ENCODE measurements at places on chromosomes 2 and 18.

DNA sequence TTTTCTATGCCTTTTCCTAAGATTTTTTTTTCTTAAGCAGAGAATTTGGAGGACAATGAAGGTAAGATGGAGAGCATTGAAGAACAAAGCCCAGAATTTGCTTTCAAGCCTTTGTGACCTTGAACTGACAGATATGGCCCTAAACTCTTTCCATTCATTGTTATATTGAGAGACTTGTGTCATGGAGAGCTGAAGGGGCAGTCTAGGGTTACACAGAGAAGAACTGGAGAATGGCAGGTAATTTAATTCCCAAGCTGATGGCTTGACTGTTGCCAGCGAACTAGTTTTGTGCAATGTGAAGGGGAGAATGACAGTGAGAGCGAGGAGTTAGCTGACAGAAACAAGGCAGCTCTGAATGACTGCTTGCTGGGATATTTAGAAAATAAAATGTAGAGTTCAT is 1344.2 kb downstream of the LRP1B start:
- no peak for DNase-seq

DNA sequence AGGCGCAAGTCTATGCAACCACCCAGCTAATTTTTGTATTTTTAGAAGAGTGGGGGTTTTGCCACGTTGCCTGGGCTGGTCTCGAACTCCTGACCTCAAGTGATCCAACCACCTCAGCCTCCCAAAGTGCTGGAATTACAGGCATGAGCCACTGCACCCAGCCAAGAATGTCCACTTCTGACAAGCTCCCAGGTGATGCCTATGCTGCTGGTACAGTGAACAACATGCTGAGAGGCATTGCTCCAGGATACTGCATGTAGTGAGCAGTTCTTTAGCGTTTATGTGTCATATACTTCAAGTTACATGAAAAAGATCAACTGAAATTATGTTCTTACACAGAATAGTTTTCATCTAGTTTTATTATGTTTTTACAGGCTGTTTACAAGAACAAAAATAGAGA is 17.2 kb upstream of the ELAC1 start:
- no peak for DNase-seq

DNA sequence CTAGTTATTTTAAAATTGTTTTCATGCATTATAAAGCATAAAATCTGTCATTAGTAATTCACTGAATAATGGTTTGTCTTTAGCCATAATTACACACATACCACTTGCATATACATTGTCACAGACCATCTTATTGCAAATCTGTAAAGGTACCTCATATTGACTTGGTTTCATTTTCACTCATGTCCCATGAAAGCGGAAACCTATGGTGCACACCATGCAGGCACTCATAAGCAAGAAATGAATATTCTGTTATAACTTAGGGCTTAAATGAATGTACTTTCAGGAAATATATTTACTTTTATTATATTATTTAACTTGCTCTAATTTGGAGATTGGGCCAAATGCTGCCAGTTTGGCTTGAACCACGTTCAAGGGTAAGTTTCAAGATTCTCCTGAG is 29.2 kb upstream of the STK17B start:
- DNase-seq, result no peak

DNA sequence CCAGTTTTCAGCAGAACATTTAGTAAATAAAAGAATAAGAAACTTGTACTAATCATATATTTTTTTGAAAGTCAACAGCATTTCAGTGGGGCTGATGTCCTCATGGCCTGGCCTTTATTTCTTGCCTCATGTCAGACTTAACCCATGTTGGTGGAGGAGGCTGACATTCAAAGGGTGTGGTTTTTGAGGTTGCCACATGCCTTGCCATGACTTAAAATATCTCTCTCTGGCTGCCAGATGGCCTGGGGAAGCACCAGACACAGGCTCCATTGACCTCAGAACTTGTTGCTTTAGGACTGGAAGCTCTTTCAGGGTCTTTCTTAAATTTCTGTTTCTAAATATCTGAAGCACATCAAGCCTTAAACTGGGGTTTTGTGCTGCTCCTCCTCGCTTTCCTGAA is 32.5 kb upstream of the CD28 start:
- DNase-seq, result no peak

- DNase-seq, result no peak
Measured at GRCh38 chr2:119219873-119220272, 3.8 kb upstream of the STEAP3 start.

GRCh38 chr2:112836695-112837117 is at the start of gene IL1B:
IL1B (minus strand) TSS chr2:112836779; CDS start chr2:112836229, 550 bp downstream.
- DNase-seq, result no peak

DNA sequence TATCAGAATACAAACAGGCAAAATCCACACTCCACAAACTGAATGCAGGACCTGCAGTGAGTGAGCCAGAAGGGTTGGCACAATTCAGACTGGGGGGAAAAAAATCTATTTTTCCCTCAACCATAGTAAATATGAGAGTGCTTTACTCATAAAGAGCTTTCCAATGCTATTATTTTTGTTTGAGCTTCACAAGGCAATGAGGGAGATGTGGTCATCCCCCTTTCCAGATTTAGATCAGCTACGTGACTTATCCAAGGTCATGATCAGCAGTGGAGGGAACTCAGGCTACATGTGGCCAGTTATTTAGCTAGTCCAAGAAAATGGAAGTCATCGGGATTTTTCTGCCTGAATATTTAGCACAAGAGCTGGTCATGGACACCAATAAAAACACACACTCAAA is 120.4 kb upstream of the KLF7 start:
- DNase-seq, result no peak

- no peak for DNase-seq
Measured at GRCh38 chr2:237177052-237177451, 91.4 kb downstream of the COPS8 start.

DNA sequence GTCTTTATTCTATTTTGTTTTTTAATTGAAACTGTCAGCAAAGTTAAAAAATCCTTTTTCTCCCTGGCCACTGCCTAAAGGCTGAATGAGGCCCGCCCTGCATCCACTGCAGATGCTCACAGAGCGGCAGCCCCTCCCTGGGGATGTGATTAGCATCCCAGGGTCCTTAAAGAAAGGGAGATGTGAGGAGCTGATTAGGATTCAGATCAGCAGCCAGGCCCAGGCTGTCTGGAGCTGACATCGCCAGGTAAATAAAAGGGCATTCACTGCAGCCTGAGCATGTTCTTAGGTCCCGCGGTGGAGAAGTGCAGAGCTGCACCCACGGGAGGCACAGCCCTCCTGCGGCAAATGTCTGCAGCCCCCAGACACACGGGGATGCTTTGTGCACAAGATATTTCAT is 83.8 kb downstream of the LONRF2 start:
- DNase-seq, result no peak

- no peak for DNase-seq
Measured at GRCh38 chr2:25286025-25286400, 55.7 kb downstream of the DNMT3A start.

DNA sequence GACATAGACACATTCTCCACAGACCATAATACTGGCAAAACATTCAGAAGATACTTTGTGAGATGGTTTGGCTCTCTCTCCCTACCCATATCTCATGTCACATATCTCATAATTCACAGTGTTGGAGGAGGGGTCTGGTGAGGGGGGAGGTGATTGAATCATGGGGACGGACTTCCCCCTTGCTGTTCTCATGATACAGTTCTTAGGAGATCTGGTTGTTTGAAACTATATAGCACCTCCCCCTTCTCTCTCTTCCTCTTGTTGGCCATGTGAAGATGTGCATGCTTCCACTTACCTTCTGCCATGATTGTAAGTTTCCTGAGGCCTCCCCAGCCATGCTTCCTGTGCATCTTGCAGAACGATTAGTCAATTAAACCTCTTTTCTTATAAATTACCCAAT is 61.1 kb downstream of the HK2 start:
- no peak for DNase-seq

DNA sequence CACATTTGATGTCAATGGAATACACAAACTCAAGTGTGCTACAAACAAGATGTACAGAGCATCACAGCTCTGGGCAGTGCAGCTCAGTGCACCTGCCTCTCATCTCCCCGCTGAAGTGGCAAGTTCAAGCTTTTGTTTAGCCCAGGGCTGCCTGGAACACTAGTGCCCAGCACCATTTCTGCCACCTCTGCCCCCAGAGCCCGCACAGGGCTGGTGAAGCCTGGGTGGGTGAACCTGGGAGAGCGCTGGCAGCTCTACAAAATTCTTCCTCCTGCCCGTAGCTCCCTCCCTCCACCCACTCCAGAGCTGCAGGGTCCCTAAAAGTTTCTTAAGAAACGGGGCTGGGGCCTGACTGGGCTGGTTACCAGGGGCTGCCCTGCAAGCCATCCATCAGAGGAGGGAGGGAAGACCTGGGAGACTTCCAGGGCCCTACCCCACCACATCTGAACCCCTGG is 1.5 kb downstream of the HES6 start:
- DNase-seq, result no peak

- DNase-seq, result peak; percentile 1
Measured at GRCh38 chr18:65567372-65567771, 183.4 kb upstream of the CDH7 start.

GRCh38 chr2:41313082-41313481 is 734.7 kb upstream of the PKDCC start:
- DNase-seq, result no peak

GRCh38 chr2:80169811-80170594 is 134.5 kb downstream of the LRRTM1 start:
- DNase-seq, result no peak

GRCh38 chr2:150617351-150617978 is 130.0 kb upstream of the RND3 start:
- DNase-seq, result no peak

- no peak for DNase-seq
Measured at GRCh38 chr2:86202702-86203101, 3.4 kb downstream of the MRPL35 start.

GRCh38 chr2:65045651-65046050 is 10.6 kb upstream of the CEP68 start:
- DNase-seq, result no peak

- DNase-seq, result no peak
Measured at GRCh38 chr2:85485815-85486214, 53.2 kb upstream of the MAT2A start.

GRCh38 chr18:49768051-49768391 is 45.3 kb downstream of the ACAA2 start:
- no peak for DNase-seq

- no peak for DNase-seq
Measured at GRCh38 chr2:144460727-144461307, 59.1 kb downstream of the ZEB2 start.

DNA sequence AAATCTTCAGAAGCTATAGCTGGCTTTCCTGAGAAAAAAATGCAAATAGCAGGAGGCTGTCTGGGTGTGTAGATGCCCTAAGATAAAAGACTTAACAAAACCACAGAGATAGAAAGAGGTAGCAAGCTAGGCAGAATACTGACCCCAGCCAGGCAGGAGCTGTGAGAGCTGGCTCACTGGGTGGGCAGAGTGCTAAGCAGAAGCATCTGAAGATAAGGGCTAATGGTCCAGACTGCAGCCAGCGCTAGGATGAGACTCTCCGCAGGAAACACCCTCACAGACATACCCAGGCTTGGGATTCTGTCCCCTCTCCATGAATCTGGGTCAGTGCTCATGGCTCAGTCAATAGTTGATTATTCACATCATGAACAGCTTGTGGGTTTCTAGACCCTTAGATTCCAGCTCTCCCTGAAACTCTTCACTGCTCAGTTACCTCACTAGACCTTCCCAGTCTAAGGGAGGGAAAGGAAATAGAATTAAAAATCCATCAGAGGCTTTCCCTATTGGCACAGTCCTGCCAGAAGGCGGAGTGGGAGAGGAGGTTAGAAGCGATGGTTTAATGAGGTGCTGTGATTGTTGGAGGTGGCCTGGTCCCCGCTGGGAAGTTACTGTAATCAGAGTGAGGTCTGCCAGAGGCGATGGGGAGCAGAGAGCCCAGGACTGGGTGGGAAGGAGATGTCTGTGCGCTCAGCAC is 21.4 kb upstream of the CCBE1 start:
- DNase-seq, result no peak

DNA sequence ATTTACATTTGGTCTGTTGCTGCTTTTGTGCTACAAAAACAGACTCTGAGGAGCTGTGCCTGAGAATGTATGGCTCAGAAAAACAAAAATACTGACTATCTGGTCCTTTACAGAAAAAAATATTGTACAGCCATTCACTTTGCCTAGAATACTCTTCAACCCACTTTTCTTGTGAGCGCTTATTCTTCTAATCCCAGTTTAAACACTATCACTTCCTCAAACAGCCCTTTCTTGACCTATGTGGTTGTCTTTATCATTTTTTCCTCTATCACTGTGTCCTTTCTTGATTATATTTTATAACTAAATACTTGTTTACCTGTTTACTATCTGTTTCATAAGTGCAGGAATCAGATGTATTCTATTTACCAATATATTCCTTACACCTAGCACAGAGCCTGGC is 33.5 kb downstream of the CUL3 start:
- DNase-seq, result no peak

GRCh38 chr2:143162123-143162837 is 33.1 kb downstream of the ARHGAP15 start:
- DNase-seq, result peak; percentile 11

DNA sequence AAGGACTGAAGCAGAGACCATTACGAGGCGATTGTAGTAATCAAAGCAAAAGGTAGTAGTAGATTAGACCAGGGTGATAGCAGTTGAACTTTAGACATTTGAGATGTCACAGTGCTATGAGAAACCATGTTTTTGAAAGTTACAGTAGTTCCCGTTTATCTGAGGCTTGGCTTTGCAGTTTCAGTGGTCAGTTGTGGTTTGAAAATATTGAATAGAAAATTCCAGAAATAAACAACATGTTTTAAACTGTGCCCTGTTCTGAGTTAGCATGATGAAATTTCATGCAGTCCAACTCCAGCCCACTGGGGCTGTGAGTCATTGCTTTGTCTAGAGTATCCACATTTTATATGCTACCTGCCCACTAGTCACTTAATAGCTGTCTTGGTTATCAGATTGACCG is 47.5 kb downstream of the ZNF638 start:
- no peak for DNase-seq

GRCh38 chr18:26017929-26018328 is 72.5 kb downstream of the SS18 start:
- DNase-seq, result peak; percentile 32

GRCh38 chr18:42929857-42930256 is 185.6 kb downstream of the RIT2 start:
- no peak for DNase-seq

- peak; percentile 30 for DNase-seq
Measured at GRCh38 chr2:2839782-2840531, 508.9 kb upstream of the MYT1L start.

GRCh38 chr18:58997811-58998337 is 133.2 kb downstream of the ZNF532 start:
- DNase-seq, result no peak

GRCh38 chr18:50457639-50458038 is 82.8 kb downstream of the SKA1 start:
- DNase-seq, result no peak

- DNase-seq, result peak; percentile 57
Measured at GRCh38 chr2:196486146-196486545, 153.4 kb upstream of the CCDC150 start.

GRCh38 chr2:193382583-193382982 is 1187.8 kb upstream of the TMEFF2 start:
- DNase-seq, result no peak

DNA sequence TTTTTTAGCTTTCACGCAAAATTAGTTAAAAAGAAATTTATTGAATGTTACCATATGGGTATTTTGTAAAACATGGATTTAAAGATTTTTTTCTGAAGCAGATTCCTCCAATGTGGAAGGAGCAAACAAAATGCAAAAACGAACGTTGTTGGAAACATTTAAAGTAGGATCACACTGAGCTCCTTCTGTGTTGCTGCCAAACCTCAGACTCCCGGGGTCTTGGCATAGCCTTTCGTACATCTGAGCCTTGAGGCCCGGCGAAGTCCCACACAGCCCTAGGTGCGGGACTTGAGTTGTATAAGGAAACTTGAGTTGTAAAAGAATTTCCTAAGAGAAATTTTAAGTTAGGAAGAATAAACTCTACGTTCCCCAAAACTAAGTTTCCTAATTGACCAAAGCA is 52.0 kb upstream of the CD226 start:
- no peak for DNase-seq

All from midbrain (tissue), 1 donor.